ENCODE measurements at places on chromosomes 11 and 22.

- no peak for DNase-seq
Measured at GRCh38 chr11:72600557-72600956, 73.7 kb downstream of the PDE2A start.

GRCh38 chr11:67266449-67267187, at the start of gene GRK2:
TSS of gene GRK2 (plus strand) at chr11:67266473. CDS start at chr11:67266700, 227 bp downstream.
- peak; percentile 59 for DNase-seq

DNA sequence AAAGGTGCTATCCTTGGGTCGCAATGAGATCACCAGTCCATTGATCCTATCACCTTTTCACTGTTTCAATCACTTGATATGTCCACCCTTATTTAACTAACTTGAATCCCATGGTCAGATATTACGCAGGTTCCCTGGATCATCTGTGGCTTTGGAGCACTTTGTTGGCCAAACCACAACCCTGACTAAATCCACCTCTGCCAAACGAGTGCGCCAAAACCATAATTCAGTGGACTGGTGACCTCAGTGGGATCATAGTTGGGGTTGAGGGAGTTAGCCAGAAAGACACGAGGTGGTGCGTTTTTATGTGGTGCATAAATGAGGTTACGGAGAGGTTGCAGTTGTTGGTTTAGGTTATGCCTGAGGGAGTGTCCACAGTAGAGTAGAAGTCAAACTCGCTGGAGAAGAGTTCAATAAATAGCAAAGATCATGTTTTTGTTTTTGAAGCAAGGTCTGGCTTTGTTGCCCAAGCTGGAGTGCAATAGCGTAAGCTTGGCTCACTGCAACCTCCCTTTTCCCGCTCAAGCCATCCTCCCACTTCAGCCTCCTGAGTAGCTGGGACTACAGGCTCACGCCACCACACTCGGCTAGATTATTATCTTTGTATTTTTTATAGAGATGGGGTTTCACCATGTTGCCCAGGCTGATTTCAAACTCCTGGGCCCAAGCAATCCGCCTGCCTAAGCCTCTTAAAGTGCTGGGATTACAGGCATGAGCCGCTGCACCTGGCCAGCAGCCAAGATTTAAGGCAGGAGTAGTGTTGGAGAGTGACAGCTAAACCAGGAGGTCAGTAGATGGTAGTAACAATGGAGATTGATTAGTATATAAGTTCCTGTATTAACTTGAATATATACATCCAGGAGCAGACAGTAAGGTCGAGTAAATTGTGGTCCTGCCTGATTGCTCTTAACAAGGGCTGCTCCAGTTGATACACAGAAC, 4.5 kb downstream of the FOXR1 start:
- DNase-seq = no peak

DNA sequence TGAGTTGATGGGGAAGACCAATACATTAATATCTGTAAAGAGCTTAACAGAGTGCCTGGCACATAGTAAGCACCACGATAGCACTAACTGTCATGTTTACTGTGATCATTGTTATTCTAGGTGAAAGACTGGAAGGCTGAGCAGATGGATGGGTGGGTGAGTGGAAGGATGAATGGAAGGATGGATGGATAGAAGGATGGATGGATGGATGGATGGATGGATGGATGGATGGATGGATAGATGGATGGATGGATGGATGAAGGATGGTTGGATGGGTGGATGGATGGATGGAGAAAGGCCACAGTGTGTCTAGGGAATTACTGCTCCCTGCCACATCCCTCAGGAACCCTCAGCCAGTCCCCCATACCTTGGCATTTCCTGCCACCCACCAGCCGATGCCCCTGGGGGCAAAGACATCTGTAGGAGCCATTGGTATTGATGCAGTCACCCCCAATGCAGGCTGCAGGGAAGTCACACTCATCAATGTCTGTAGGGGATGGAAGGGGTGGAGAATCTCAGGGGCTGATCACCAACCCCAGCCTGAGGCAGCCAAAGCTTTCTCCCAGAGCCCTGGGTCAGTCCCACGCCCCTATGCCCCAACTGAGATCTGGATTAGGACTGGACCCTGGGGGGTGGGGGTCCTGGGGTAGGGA, 15.3 kb downstream of the LTBP3 start:
- DNase-seq = no peak

GRCh38 chr11:119504371-119504770, 81.4 kb upstream of the THY1 start:
- DNase-seq = no peak

GRCh38 chr11:9143721-9144120, 52.3 kb upstream of the SCUBE2 start:
- no peak for DNase-seq

Measured in RKO (cell line).